Kidney tubule cell (primary cell): ENCODE measurements at places on chromosomes 2 and 18.

- DNase-seq: peak; percentile 41
Observed at GRCh38 chr2:219851801-219852481, 224.5 kb downstream of the SLC4A3 start.

DNA sequence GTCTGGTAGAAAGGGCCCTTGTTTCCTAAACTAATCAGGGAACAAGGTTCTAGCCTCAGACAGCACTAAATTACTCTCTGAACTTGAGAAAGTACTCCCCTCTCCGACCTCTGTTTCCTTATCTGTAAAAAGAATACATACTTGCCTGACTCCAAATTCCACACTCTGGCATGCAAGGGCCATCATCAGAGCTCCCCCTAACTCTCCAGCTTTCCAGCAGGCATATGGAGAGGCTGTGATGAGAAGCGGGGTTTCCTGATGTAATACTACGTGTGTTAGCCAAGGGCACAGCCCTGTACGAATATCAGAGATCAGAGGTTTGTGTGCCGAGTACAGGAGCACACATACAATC is 1.8 kb upstream of the EVA1A start:
- no peak for DNase-seq

DNA sequence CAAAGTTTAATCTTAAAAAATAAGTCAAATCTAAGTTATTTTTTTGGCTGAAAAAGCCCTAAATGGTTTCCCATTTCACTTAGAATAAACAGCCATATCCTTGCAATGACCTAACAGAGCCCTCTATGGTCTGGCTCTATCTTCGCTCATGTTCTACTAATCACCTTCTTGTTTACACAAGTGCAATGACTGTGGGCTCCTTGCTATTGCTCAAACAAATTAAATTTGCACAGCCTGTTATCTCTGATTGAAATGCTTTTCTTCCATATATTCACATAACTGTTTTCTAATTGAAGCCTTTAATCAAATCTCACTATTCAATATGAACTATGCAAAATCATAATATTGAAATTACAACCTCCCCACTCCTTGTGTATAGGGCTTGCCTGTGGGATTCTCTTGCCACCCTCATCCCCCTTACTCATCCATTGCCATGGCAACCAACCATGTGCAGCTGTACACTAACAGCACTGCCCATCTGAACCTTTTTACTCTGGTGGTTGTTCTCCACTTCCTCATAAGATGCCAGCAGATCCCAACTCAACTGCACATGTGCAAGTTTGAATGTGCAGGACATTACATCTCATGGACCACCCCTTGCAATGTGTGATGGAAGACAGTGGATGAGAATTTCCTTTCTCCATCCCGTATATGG is 1083.2 kb downstream of the SOCS6 start:
- no peak for DNase-seq

- peak; percentile 35 for DNase-seq
Observed at GRCh38 chr18:56641714-56642337, 3.4 kb upstream of the TXNL1 start.

- no peak for DNase-seq
Observed at GRCh38 chr18:58800582-58800981, 64.1 kb upstream of the ZNF532 start.

DNA sequence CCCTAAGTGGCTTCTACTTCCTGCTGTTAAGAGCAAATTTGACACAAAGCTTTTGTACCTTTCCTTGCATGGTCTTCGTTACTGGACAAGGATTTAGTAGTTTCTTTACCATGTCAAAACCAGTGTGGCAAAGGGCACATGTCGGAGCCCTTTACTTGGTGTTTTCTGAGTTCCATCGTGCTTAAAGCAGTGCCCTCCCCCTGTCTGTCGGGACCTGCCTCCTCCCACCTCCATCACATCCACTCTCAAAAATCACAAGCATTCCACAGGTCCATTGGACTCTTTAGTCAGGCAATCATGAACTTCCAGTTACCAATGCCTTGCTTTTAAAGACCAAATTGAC is 763 bp downstream of the CCDC141 start:
- no peak for DNase-seq

DNA sequence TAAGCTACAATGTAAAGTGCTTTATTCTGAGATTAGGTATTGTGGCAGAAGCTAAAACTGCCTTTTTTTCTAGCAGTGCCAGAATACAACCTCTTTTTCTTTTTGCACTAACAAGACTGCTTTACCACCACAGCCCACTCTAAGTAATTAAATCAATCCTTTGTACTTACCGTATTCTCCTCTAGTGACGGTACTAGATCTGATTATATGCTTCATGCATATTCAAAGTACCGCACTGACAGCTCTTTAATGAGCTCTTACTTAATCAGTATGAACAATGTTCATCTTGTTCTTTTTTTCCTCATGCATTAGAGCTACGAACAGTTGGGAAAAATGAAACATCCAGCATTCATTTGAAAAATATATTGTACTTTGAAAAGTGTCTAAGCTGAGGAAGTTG is 16.1 kb upstream of the OTX1 start:
- DNase-seq: no peak

GRCh38 chr2:108491848-108492247 is 42.4 kb upstream of the LIMS1 start:
- no peak for DNase-seq

DNA sequence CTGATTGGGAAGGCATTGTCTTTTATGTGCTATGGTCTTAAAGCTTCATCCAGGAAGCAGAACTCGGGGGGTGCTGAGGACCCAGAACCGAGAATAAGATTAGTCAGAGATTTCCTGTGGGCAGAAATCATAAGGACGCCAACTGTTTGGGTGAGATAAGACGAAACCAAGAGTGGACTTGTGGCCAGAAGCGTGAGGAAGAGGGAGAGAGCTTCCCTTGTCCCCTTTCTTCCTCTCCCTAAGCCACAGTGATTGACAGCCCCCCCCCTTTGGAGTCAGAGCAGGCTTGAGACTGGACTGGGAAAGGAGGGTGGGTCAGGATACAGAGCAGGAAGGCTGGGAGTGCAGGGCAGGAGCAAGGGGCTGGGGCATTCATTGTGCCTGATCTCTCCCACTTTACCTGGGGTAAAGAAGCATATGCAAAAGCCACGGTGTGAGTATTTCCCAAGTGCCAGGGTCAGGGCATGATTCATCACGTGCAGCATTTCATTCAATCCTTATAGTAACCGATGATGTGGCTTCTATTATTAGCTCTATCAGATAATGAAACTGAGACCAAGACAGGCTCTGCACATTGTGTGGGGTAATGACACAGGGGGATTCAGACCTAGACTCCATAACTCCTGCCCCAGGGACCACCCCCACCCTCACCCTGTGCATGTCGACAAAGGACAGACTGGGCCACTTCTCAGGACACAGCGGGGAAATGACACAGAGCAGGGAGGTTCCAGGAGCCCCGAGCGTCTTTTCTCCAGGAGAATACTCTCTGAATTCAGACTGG is 3.0 kb upstream of the IL1RN start:
- DNase-seq: peak; percentile 69

DNA sequence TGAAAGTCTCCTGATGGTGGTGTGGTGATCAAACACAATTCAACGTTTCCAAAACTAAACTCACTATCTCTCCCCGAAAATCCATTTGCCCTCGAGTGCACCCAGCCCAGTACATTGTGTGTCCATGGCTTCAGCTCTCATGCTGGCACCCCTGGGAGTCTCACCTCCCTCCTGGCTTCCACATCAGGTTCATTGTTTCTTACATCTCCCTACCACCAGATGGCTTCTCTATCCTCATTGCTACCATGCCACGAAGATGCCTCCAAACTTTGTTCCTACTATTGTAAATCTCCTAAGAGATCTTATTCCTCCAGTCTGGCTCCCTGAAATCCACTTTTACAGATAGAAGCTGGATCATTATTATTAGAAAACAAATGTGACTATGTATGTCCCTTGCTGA is 197.0 kb downstream of the MYT1L start:
- no peak for DNase-seq

- DNase-seq: no peak
Observed at GRCh38 chr2:74444498-74445318, 3.0 kb upstream of the RTKN start.

- DNase-seq: peak; percentile 4
Observed at GRCh38 chr2:209525331-209525730, 101.5 kb downstream of the MAP2 start.

DNA sequence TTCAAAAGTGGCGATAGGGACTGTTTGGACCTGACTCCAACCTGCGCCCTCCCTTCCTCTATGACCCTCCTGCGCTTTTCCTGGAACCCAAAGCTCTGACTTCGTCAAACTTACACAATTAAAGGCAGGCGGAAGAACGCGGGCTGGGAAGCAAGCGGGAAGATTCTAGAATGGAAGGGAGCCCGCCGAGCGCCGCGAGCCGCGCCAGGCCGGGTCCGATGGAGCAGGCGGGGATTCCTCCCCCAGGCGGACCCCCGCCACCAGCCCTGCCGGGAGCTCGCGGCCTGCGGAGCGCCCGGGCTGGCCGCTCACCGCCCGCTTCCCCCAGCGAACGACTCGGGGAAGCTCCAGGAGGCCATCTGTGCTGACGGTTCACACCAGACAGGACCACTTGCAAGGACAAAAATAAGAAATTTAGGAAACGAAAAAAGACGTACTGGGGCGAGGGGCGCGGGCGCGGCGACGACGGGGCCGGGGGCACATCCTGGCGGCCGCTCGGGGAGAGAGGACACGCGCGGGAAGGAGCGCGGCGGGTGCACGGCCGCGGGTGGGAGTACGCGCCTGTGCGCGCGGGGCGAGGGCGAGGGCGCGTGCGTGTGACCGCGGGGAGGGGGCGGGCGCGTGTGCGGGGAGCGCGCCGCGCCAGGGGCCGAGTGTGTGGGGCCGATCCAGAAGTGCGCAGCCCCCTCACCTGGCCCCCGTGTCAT is 1.1 kb upstream of the SALL3 start:
- no peak for DNase-seq

DNA sequence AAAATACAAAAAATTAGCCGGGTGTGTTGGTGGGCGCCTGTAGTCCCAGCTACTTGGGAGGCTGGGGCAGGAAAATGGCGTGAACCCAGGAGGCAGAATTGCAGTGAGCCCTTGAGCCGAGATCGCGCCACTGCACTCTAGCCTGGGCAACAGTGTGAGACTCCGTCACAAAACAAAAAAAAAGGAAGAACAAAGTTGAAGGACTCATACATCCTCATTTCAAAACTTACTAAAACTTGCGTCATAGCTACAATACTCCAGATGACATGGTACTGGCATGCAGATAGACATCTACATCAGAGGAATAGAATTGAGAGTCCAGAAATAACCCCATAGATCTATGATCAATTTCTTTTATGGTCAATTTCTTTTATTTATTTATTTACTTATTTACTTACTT is 13.6 kb upstream of the CYP27C1 start:
- DNase-seq: no peak

DNA sequence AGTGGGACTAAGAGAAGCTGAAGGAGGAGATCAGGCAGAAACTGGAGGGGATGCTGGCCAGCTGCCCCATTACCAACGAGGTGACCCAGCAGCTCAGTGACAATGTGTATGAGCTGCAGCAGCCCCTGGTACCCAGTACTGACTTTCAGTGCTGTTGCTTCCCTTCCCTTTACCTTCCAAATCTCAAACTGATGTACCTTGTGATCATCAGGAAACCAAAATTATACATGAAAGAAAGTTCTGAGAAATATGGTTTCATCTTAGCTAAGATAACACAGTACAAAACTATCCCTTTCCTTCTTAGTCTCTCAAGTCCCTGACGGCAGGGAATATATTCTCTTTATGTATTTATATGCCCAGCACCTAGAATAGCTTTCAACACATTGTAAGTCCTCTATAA is 52.3 kb upstream of the CERS6 start:
- DNase-seq: no peak

DNA sequence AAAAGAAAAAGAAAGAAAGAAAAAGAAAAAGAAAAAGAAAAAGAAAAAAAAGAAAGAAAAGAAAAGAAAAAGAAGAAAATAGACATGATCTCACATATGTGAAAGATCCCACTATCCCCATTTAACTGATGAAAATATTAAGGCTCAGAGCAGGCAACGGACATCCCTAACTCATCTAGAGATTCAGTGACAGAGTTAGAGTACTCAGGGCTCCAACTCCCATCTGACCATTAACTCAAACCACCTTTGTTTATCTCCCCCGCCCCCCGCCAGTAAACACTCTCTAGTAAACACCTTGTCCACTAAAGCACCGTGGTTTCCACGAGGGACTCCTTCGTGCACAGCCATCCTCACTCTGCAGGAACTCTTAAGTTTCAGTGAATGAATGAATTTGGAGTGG is 142.9 kb downstream of the TGIF1 start:
- DNase-seq: no peak

DNA sequence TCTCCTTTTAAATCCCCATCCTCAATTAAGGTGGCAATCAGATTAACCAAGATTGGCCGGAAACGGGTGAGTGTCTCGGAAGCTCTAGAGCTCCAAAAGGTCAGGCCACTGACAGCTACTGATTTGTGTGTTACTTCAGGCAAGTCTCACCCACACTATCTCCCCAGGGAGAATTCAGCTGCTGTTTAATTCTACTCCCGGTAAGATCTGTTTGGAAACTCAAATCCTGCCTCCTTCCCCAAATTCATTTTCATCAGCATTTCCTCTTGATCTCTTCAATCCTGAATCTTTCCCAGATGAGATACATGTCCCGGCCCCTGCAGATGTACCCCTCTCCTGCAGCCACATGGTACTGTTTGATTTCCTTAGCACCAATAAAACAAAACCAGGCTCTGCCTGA is 34.9 kb downstream of the EFR3B start:
- no peak for DNase-seq

DNA sequence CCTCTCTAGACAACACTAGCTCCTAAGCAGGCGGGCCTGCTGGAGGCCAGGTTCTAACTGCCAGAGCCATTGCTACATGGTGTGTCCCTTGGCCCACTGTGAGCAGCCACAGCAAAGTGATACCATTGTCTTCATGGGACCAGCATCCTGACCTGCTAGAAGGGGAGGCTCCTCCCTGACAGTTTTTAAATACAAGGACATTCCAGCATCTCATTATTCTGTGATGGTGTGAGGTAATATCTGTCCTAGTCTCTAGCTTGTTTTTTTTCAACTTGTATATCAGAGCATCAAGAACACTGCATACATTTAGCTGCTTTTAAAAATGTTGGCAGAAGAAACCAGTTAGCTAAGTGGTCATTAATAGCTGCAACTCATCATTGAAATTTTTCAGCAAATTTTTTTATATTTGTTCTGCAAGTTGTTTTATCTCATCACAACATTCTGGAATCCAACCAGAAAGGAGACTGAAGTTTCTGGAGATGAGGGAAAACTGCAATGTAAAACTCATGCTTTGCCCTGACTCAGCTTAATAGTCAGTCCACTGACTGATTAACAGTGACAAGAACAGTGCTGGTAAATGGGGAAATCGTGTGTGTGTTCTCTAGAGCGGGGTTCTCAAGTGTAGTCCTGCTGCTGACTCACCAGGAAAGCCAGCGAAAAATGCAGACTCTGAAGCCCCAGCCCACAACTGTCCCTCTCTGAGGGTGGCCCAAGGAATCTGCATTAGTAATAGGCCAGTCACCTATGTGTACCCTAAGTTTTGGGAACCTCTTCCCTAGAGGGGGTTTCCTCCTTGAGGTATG is 17.8 kb downstream of the MAPRE3 start:
- peak; percentile 71 for DNase-seq
